ENCODE measurements at places on chromosomes 7 and 10. TPM values are rescaled to one million over a fixed set of nuclear protein-coding genes. Genes with fewer than 3 reads are reported as not detected.

The RNF32 gene
- total RNA-seq, result 2.2 TPM

The DDC gene
- total RNA-seq, result not detected

The ZPBP gene
- total RNA-seq, result not detected

The RAB18 gene
- 35.1 TPM for total RNA-seq

The AOAH gene
- 3.2 TPM for total RNA-seq

The TLX1 gene
- 0.14 TPM for total RNA-seq

The EPHA1 gene
- total RNA-seq, result not detected

The NEUROG3 gene
- not detected for total RNA-seq

The PRPS1L1 gene
- total RNA-seq, result not detected

The RBAK gene
- 3.9 TPM for total RNA-seq

The LHFPL3 gene
- total RNA-seq, result not detected

The PRF1 gene
- not detected for total RNA-seq

The UPK3BL2 gene
- total RNA-seq, result 6.6 TPM

The IDI2 gene
- not detected for total RNA-seq

The TMEM184A gene
- total RNA-seq, result 0.49 TPM

The CCL26 gene
- not detected for total RNA-seq

The TNS3 gene
- 37.3 TPM for total RNA-seq

The MMRN2 gene
- total RNA-seq, result 9.7 TPM

The SLC18A3 gene
- not detected for total RNA-seq
